ENCODE measurements at places on chromosomes 2 and 18.

DNA sequence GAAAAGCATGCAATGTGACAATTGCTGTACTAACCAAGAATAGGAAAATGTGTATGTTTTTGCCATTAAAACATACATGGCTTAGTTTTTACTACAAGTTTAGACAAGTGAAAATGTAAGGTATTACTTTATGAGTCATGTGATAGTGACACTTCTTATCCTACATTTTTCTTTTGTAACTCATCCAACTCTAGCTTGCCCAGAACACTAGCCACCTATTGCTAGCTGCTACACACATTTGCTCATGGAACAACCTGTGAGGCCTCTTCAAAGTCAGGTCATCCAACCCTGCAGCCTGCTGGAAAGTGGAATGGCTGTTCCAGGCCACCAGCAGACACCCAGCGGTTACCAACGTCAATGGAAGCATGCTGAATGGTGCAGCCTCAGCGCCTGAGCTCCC, 1043.9 kb downstream of the TMEM182 start:
- DNase-seq: no peak

GRCh38 chr2:232781765-232782164, 5.4 kb upstream of the KCNJ13 start:
- DNase-seq: no peak

GRCh38 chr2:231941673-231942072, 15.5 kb upstream of the NPPC start:
- DNase-seq: no peak

DNA sequence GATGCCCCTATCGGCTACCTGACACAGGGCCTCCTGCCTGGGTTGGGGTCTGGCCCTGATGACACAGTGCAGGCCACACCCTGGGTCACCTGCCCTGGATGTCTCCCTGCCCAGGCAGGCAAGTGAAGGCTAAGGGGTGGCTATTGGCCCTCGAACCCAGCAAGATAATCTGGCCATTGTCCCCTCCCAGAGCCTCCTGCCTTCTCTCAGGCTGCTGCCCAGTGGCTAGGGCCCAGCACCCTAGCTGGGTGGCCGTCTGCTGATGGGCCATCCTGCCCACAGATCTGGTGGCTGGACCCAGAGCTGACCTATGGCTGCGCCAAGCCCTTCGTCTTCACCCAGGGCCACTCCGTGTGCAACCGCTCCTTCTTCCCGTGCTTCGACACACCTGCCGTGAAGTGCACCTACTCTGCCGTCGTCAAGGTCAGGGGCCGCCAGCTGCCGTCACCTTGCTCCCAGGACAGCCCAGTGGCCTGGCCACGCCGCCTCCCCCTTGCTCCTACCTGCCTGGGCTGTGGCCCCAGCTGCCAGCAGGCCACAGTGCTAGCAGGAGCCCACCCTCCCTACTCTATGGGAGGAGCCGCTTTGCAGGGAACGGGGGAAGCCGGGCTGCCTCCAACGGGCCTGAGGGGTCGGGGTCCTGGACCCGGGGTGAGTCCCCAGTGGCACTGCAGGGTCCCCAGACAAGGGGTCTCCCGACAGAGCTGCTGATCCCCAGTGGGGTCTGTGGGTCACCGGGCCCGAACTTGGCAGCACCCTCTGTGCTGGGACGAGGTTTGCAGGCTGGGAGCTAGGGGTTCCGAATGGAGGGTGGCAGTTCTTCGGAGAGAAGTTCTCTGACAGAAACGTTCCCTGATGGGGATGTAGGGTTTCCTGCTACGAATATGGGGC, 4.1 kb downstream of the RNPEPL1 start:
- DNase-seq: no peak

DNA sequence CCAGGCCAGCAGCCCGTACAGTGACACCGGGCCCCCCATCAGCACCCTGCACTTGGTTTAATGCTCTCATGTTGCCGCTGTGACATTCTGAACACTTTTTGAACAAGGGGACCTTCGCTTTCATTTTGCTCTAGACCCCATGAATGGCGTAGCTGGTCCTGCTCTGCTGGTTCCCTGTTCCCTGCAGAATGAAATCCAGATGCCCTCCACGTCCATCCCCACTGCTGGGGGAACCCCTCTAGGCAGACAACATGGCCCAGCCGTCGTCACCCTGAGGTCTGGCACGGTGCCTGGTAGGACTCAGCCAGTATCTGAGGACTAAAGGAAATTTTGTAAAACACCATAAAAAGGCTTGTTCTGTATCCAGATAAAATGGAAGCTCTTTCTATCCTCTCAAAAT, 128.6 kb downstream of the KCTD1 start:
- no peak for DNase-seq

DNA sequence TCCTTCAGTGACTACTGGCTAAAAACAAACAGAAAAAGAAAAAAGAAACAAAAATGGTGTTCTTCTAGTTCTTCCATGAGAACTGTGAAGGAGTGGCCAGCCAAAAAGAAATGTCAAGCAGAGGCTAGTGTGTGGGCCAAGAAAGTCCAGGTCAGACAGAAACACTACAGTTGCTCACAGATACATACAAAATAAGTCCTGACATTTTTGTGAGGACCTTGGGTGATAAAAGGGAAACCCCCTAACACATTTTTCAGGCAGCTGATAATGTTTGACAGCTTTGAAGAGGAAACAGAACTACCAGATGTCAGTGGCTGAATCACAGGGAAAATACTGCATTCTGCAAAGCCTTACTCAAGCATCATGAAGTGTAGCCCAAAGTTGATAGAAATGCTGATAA, 28.1 kb downstream of the ARHGAP25 start:
- no peak for DNase-seq

- no peak for DNase-seq
These were observed 110.2 kb downstream of the APOB start for GRCh38 chr2:20933714-20934113.

DNA sequence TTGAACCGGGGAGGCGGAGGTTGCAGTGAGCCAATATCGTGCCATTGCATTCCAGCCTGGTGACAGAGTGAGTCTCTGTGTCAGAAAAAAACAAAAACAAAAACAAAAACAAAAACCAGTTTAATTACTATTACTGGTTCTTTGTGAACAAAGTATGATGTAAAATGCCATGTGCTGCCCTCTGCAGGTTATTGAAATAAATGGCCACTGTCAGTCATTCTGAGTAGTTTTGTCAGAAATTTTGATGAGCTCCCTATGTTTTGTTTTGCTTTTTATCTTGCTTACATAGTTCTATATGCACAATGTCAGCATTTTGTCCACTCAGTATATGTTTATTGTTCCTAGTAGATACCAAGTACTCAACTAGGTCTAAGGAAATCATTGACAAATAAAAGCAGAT, 423.6 kb upstream of the CHST9 start:
- no peak for DNase-seq

GRCh38 chr18:24868311-24868710, 407.9 kb downstream of the HRH4 start:
- DNase-seq: no peak

GRCh38 chr2:111945444-111946293, 47.3 kb downstream of the MERTK start:
- no peak for DNase-seq

GRCh38 chr2:147451902-147452515, 392.8 kb upstream of the ACVR2A start:
- DNase-seq: no peak

DNA sequence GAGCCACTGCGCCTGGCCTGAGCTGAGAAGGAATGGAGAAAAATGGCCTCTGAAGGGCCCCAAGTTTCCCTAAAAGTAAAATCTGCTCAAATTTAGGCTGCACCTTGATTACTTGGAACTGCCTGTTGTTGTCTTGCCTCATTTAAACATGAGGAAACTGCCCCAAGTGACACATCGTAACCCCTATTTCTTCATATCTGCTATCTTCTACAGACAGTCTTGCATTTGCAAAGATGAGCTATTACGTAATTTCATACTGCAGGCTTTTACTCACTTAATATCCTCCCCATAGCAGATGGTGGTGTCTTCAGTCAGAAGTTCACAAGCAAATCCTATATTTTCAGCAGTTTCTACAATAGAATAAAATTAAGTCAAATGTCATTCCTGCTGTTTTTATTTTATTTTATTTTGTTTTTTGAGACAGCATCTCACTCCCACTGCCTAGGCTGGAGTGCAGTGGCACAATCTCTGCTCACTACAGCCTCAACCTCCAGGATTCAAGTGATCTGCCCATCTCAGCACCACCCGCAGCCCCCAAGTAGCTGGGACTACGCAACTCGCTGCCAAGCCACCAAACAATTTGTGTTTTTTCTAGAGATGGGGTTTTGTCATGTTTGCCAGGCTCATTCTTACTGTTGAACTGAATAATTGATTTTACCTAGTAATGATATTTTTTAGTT, 45.3 kb upstream of the NARS1 start:
- no peak for DNase-seq

DNA sequence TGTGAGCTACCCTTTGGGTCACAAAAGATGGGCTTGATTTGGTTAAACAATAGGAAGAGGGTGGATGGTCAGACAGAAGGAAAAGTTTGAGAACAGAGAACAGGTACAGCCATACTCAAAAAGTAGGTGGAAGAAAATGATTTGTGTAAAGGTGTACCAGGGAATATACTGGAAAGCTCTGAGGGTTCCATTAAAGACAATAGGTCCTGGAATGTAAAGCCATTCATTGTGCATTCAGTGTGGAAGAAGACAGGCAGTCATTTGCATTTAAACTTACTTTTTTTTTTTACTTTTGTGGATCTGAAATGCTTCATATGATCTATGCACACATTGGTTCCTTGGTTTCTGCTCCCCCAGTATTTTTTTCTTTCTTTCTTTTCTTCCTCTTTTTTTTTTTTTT, 581.4 kb upstream of the PIK3C3 start:
- DNase-seq: no peak

DNA sequence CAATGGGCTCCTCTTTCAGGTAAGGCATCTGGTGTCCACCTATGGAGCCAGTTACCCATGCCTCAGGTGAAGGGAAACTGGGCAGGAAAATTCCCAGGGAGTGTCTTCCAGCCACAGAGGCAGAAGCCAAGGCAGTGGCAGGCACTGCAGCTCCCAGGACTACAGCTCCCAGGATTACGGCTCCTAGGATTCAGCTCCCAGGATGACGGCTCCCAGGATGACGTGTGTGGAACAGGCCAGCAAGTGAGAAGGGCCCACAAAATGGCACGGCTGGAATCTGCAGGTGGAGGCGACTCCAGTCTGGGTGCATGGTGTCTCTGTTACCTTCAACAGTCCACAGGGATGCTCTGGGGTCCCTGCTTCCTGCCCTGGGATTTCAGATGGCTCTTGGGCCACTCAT, 92.1 kb downstream of the PTGR3 start:
- no peak for DNase-seq
